Tibial nerve (tissue), 4 donors: ENCODE measurements at places on chromosomes 4 and X. TPM values are rescaled to one million over a fixed set of nuclear protein-coding genes. Genes with fewer than 3 reads are reported as not detected.

ENPP6 gene
- total RNA-seq, result 12.6 TPM

DNA sequence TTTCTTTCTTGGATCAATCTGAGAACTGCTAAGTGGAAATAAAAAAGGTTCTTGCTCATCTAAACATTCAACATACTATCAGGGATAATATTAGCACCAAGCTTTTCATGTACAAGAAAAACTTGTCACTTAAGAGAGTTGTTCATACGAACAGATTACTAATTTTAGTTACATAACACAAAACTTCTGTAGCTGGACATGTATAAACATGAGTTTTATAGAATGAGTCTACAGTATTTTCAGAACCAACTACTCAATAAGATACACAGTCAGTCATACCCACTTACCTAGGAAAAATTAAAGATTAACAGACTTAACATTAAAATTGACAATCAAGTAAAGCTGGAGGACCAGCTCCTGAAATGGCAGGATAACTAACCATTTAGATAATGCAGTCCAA, 540.1 kb upstream of the FAM241A start:
- H3K27ac ChIP-seq, result no peak overlapping the region
- DNase-seq, result no peak
- no peaks in the 10 kb centered on the region for H3K4me1 ChIP-seq

RAB40A gene
- total RNA-seq, result 4.2 TPM

- H3K27me3 ChIP-seq, result no peaks in the 10 kb centered on the region
- H3K36me3 ChIP-seq, result peaks cover 3% of the 10 kb centered on the region
- H3K4me3 ChIP-seq, result no peak overlapping the region
Measured at GRCh38 chr4:118991686-118992085, 103.0 kb downstream of the SYNPO2 start.

DNA sequence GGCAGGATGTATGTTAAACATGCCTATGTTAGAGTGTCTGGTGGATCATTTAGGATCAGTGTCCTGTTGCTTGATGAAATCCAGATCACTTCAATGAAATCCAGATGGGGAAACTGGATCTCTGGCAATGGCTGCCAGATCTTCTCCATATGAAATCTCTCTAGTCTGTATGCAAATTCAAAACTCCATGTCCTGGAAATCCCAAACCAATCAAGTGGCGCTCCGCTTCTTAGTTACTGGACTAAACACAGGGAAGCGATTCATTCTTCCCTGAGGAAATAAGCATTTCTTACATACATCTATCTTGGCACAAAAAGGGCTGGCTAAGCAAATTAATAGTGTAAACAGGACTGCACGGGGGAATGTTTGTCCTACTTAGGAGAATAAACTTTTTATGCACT, 94.9 kb downstream of the HDAC8 start:
- H3K27ac ChIP-seq, result no peak overlapping the region
- H3K36me3 ChIP-seq, result no peaks in the 10 kb centered on the region
- no peak overlapping the region for H3K4me3 ChIP-seq

STATH gene
- total RNA-seq, result not detected

DNA sequence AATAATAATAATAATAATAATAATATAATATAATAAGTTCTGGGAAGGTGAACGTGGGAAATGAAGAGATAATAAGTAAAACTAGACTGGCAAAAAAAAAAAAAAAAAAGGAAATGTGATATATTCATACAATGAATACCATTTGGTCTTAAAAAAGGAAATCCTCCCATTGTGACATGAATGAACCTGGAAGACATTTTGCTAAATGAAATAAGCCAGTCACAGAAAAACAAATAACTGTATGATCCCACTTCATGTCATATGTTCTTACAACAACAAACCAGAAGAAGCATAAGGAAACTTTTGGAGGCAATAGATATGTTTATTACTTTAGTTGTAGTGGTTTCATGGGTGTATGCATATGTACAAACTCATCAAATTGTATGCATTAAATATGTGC, 63.1 kb downstream of the ATP11C start:
- no peak overlapping the region for H3K27ac ChIP-seq
- DNase-seq, result no peak
- H3K36me3 ChIP-seq, result no peaks in the 10 kb centered on the region
- no peak overlapping the region for H3K4me3 ChIP-seq
- H3K4me1 ChIP-seq, result no peaks in the 10 kb centered on the region

GRCh38 chr4:37220685-37221084, 23.9 kb upstream of the NWD2 start:
- no peaks in the 10 kb centered on the region for H3K27me3 ChIP-seq
- no peak overlapping the region for H3K27ac ChIP-seq
- DNase-seq, result no peak
- no peaks in the 10 kb centered on the region for H3K4me1 ChIP-seq

GRCh38 chr4:26029568-26030131, 115.6 kb downstream of the SMIM20 start:
- H3K4me1 ChIP-seq, result peaks cover 41% of the 10 kb centered on the region
- H3K36me3 ChIP-seq, result no peaks in the 10 kb centered on the region
- DNase-seq, result no peak
- H3K27me3 ChIP-seq, result no peaks in the 10 kb centered on the region
- H3K27ac ChIP-seq, result peak overlapping the region; percentile 6

PDGFRA gene
- total RNA-seq, result 81.8 TPM

GRCh38 chrX:147322496-147322895, 508.0 kb upstream of the CXorf51A start:
- no peaks in the 10 kb centered on the region for H3K27me3 ChIP-seq
- DNase-seq, result no peak
- H3K36me3 ChIP-seq, result no peaks in the 10 kb centered on the region
- H3K27ac ChIP-seq, result no peak overlapping the region
- no peak overlapping the region for H3K4me3 ChIP-seq

MAMLD1 gene
- total RNA-seq, result 8.2 TPM

DNA sequence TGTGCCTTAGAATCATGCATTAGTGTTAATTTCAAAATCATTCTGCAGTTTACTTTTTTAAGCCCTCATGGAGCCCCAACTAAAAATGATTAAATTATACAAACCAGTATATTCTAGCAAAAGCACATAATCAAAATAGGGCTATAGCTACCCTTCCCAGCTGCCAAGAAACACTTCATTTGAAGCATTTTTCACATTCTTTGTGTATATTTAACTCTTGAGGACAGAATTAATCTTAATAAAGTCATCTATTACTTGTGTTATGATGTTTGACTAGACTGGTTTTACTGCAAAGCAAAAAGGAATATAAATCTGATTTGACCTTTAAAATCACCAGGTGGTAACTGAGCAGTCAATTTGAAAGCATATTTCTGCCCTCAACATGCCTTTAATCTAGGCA, 145.1 kb downstream of the PRDM5 start:
- no peaks in the 10 kb centered on the region for H3K27me3 ChIP-seq
- DNase-seq, result no peak
- H3K4me1 ChIP-seq, result no peaks in the 10 kb centered on the region
- H3K4me3 ChIP-seq, result no peak overlapping the region
- no peak overlapping the region for H3K27ac ChIP-seq

- no peak overlapping the region for H3K4me3 ChIP-seq
- H3K4me1 ChIP-seq, result no peaks in the 10 kb centered on the region
- no peaks in the 10 kb centered on the region for H3K36me3 ChIP-seq
- H3K27ac ChIP-seq, result no peak overlapping the region
- no peaks in the 10 kb centered on the region for H3K27me3 ChIP-seq
Measured at GRCh38 chrX:11196476-11196875, 85.3 kb downstream of the HCCS start.

- H3K27me3 ChIP-seq, result no peaks in the 10 kb centered on the region
- no peaks in the 10 kb centered on the region for H3K36me3 ChIP-seq
- no peak overlapping the region for H3K4me3 ChIP-seq
Measured at GRCh38 chr4:158038718-158039117, 134.1 kb downstream of the GASK1B start.

RS1 gene
- not detected for total RNA-seq

GRCh38 chr4:53043055-53043454, 180.9 kb downstream of the RASL11B start:
- no peak overlapping the region for H3K4me3 ChIP-seq
- H3K27ac ChIP-seq, result no peak overlapping the region
- no peaks in the 10 kb centered on the region for H3K27me3 ChIP-seq
- no peak for DNase-seq
- H3K4me1 ChIP-seq, result no peaks in the 10 kb centered on the region
- H3K36me3 ChIP-seq, result no peaks in the 10 kb centered on the region

DNA sequence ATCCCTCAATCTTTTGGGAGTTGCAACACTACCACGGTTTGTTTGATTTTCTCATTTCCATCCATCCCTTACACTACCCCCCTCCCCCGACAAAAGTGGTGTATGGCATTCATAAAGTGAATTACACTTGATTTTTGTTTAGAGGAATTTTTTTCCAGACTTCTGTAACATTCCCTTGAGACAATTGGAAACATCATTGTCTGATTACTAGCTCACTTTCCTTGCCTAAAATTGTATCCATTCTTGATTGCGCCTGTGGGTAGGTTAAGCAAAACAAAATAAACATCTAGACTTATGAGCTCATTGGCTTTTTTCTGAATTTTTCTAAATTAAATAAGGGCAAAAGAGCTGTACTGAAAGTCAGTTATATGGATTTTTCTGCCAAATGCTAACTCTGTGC, 3.5 kb downstream of the GPC3 start:
- DNase-seq, result no peak
- H3K4me1 ChIP-seq, result no peaks in the 10 kb centered on the region
- no peak overlapping the region for H3K27ac ChIP-seq

GRCh38 chr4:7295911-7296660, 103.7 kb downstream of the SORCS2 start:
- peaks cover 17% of the 10 kb centered on the region for H3K4me1 ChIP-seq
- H3K36me3 ChIP-seq, result no peaks in the 10 kb centered on the region
- H3K4me3 ChIP-seq, result no peak overlapping the region
- H3K27me3 ChIP-seq, result no peaks in the 10 kb centered on the region
- DNase-seq, result peak; percentile 61

DNA sequence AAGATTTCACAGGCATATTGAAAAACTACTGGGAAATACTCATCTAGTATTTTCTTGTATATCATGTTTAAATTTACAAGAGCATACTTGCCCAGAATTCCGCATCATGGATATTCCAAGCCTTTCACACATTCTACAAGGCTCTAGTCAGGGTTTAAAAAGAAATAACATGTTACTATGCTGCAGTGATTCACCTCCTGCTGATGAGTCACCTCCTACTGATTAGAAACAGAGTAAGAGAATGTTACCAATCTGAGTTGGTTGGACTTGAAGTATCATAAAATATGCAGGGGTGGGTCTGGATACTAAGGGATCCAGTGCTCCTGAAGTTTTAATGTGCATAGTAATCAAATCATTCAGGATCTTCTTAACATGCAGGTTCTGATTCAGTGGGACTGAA, 192.0 kb upstream of the ANK2 start:
- H3K4me1 ChIP-seq, result no peaks in the 10 kb centered on the region
- no peaks in the 10 kb centered on the region for H3K36me3 ChIP-seq
- no peak for DNase-seq
- H3K27me3 ChIP-seq, result no peaks in the 10 kb centered on the region
- no peak overlapping the region for H3K27ac ChIP-seq

GRCh38 chr4:82611527-82611926, 49.7 kb upstream of the TMEM150C start:
- H3K27ac ChIP-seq, result no peak overlapping the region
- no peak overlapping the region for H3K4me3 ChIP-seq
- H3K36me3 ChIP-seq, result no peaks in the 10 kb centered on the region
- H3K27me3 ChIP-seq, result no peaks in the 10 kb centered on the region
- DNase-seq, result no peak

SRPX gene
- 165 TPM for total RNA-seq

DNA sequence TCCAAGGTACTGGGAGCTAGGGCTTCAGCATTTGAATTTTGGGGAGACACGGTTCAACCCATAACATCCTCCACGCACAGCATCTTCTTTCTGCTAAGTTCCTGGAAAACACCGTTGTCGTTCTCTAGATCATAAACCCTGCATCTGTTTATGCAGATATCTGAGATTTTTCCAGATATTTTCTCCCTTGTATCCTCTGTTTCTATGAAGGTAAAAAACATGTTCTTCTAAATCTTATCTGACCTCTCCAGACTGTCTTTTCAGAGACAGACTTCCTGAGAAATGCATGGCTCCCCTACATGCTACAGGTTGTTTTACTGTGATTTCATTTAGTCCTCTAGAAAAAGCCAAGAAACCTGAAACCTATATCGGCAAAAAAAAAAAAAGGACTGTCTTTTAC, 152.3 kb upstream of the KLF3 start:
- H3K4me3 ChIP-seq, result no peak overlapping the region
- H3K27ac ChIP-seq, result no peak overlapping the region
- no peaks in the 10 kb centered on the region for H3K36me3 ChIP-seq
- H3K4me1 ChIP-seq, result no peaks in the 10 kb centered on the region
- no peak for DNase-seq

DNA sequence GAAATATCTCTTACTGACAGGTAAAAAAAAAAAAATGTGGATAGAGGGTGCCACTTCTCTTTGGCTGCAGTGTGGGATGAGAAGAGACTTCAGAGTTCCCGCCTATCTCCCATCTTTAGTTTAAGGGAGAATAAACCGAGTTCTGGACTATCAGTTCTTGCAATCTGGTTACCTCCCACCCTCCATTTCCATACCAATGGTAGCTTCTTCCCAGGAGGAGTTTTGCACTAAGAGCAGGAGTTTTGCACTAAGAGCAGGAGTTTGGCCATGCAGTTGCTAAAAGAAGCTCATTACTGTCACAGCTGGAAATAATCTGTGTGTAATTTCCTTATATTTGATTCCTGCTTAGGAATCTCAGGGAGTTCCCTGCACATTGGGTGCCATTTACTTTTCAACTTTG, 10.8 kb upstream of the GUCY1B1 start:
- no peak for DNase-seq
- H3K4me1 ChIP-seq, result no peaks in the 10 kb centered on the region
- no peaks in the 10 kb centered on the region for H3K27me3 ChIP-seq
- no peaks in the 10 kb centered on the region for H3K36me3 ChIP-seq

GRCh38 chr4:12689457-12689856, 794.7 kb downstream of the RAB28 start:
- no peak overlapping the region for H3K4me3 ChIP-seq
- no peak overlapping the region for H3K27ac ChIP-seq
- H3K4me1 ChIP-seq, result no peaks in the 10 kb centered on the region
- no peaks in the 10 kb centered on the region for H3K27me3 ChIP-seq
- DNase-seq, result no peak

DNA sequence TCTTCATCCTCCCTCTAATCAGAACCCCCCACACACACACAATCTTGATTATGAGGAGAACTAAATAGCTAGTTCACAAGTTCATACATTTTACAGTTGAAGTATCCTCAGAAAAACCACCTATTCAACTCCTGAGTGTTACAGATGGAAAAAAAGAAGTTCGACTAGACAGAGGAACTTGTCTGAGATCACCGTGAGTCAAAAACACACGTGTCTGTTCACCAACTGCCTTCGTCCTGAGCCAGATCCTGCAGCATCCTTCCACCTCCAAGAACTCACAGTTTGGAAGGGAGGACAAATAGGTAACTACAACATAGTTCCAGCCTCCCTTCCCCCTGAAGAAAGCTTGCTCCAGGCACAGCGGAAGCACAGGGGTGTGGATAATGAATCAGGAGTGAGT, 19.0 kb upstream of the IRAK1 start:
- H3K4me3 ChIP-seq, result no peak overlapping the region
- H3K27ac ChIP-seq, result no peak overlapping the region
- no peaks in the 10 kb centered on the region for H3K27me3 ChIP-seq
- H3K36me3 ChIP-seq, result no peaks in the 10 kb centered on the region
- H3K4me1 ChIP-seq, result peaks cover 28% of the 10 kb centered on the region
- no peak for DNase-seq

- no peak overlapping the region for H3K27ac ChIP-seq
- H3K4me3 ChIP-seq, result no peak overlapping the region
- H3K4me1 ChIP-seq, result no peaks in the 10 kb centered on the region
- H3K27me3 ChIP-seq, result no peaks in the 10 kb centered on the region
- DNase-seq, result no peak
- H3K36me3 ChIP-seq, result no peaks in the 10 kb centered on the region
Measured at GRCh38 chr4:77619408-77619807, 13.8 kb downstream of the CXCL13 start.

- H3K27ac ChIP-seq, result no peak overlapping the region
- H3K36me3 ChIP-seq, result peaks cover 5% of the 10 kb centered on the region
- no peaks in the 10 kb centered on the region for H3K27me3 ChIP-seq
- no peak for DNase-seq
- H3K4me1 ChIP-seq, result no peaks in the 10 kb centered on the region
Measured at GRCh38 chrX:19975845-19976244, 15.0 kb downstream of the BCLAF3 start.
